GM18507 (cell line): ENCODE measurements at places on chromosomes 5 and 9.

- DNase-seq = no peak
Measured at GRCh38 chr9:19895006-19895405, 106.2 kb upstream of the SLC24A2 start.

GRCh38 chr9:126962336-126962735 is 47.8 kb downstream of the RALGPS1 start:
- no peak for DNase-seq

GRCh38 chr9:459491-460444 is 245.1 kb downstream of the DOCK8 start:
- DNase-seq = no peak

- no peak for DNase-seq
Measured at GRCh38 chr5:176848651-176849050, 38.3 kb downstream of the UNC5A start.

DNA sequence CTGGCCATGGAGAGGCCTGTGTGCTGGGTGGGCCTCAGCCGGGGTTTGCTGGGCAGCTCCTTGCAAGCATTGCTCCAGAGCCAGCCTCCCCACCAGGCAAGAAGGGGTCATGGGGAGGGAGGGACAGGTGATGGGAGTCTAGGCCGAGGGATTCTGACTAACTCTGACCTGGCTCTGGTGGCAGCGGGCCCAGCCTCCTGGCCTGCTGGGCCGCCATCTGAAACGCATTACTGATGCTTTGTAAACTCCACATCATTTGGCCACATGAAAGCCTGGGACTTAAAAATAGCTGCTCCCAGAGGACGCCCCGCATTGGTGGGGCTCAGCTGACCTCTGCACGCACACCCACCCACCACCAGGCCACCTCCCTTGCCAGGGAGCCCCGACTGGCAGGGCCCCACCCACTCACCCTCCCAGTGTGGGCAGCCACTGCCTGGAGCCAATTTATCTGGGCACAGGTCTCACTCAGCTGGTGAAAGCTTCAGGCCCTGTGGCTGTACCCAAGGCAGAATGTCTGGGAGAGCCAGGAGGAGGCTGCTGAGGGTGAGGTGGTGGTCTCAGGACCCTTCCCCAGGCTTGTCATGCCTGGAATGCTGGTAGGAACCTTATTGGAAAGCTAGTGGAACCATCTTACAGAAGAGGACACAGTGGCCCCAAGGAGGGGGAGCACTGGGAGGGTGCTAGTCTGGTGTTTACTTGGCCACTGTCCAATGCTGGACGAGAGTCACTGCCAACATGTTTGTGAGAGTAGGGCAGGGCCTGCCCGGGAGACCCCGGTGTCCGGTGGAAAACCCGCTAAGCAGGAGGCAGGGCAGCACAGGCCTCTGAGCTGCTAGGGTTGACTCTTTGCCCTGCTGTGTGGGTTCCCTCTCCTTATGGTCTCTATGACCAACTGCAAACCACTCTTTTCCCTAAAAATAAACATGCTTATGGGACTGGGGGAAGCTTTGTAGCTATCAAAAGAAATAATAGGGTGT is 10.8 kb downstream of the TCF7 start:
- no peak for DNase-seq
